Vagina (tissue), 2 donors: ENCODE measurements at places on chromosomes 7 and 10.

- no peak for DNase-seq
Measured at GRCh38 chr7:116162254-116162653, 48.1 kb upstream of the TES start.

DNA sequence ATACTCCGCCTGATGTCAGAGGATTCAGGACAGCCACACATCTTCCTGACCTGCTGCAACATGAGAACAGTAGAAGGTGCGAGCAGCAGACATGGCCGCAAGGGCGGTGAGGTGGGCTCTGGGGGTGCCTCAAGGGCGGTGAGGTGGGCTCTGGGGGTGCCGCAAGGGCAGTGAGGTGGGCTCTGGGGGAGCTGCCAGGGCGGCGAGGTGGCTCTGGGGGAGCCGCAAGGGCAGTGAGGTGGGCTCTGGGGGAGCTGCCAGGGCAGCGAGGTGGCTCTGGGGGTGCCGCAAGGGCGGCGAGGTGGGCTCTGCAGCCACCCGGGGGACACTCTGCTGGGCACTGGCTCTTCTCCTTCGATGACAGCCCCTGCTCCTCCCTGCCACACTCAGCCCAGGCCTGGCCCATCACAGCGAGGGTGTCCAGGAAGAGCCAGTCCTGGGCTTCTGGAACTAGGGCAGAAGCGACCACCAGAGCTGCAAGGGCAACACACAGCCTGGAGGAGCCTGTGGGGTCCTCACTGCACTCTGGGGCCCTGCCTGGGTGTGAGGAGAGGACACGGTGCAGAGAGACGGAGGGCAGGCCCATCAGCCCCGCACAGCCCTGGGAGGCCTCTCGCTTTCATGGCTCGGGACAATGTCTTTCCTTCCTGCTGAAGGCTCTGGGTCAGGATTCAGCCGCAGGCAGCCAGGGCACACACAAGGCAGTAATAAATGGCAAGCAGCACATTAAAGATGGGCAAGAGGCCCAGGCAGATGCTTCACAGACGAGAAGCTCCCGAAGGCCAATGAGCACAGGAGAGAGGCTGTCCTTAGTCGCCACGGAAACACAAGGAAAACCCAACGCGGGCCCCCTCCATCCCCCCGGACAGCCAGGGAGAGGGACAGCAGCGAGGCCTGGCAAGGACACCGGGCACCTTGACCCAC, 42.5 kb downstream of the STK32C start:
- DNase-seq, result no peak

GRCh38 chr7:44380831-44381493, 55.6 kb upstream of the CAMK2B start:
- DNase-seq, result peak; percentile 74

GRCh38 chr10:30705101-30705624, 75.6 kb upstream of the LYZL2 start:
- no peak for DNase-seq

GRCh38 chr10:91190876-91191583, 29.4 kb upstream of the PCGF5 start:
- DNase-seq, result no peak

GRCh38 chr10:132549371-132549770, 11.8 kb downstream of the INPP5A start:
- DNase-seq, result no peak

DNA sequence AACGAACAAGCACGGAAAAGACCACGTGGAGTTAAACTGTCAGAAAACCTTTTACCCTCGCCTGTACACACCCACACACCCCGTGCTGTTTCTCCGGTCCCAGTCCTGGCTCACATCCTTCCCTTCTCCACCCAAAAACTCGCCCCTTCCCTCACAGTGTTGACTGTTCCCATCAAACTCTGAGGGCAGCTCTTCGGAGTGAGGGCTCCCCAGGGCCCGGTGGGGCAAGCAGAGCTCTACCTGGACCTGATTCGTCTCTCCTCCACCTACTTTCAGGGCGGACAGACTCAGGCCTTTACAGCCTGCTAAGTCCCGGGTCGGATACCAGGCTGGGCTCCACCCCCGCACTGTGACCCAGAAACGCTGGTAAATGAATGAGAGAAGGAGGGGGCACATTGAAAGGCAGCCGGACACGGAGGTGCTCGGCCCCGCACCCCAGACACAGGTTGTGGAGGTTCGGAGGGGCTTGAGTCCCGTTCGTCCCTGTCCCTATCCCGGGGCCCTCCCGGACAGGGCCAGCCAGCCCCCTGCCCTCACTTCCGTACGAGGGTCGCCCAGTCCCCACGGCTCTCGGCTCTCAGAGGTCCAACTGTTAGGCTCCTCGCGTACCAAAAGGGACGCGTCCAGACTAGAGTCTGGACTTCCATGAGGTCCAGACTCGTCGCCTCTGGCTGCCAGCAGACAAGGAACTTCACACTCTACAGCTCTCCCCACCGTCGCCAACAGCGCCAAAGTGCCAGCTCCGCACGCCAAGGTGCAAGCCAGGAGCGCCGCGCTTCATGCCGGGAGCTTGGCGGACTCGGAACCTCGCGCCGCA, 31.7 kb upstream of the ASL start:
- DNase-seq, result no peak

DNA sequence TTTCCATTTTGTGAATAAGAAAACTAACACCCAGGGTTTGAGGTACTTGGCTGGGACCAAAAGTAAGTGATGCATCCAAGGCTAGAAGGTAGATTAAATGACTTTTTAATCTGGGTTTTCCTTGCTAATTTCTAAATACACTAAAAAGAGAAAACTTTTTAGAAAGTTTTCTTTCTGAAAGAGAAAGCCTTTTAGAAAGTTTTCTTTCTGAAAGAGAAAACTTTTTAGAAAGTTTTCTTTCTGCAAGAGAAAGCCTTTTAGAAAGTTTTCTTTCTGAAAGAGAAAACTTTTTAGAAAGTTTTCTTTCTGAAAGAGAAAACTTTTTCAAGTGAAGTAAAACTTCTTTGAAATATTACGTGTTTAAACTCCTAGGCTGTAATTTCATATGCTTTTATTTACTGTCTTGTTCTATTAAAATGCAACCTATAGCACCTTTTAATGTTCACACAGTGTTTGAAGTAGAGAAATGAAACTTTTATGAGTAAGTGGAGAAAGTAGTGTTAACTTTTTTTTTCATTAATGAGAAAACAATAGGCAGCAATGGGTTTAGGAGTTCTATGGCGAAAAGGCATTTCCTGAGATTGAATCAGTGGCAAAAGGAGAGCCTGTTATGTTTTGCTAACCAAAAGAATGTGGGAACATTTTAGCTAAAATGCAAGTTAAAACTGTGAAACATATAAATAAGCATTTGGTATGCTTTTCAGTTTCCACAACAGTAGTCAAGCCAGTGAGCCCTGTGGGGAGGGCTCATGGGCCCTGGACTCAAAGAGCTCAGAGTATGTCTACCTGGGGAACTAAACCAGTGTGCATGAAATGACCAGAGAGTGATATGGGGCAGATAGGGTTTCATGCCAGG, 103.7 kb downstream of the RBM20 start:
- DNase-seq, result no peak

GRCh38 chr7:7585241-7585928, 18.7 kb downstream of the MIOS start:
- no peak for DNase-seq

DNA sequence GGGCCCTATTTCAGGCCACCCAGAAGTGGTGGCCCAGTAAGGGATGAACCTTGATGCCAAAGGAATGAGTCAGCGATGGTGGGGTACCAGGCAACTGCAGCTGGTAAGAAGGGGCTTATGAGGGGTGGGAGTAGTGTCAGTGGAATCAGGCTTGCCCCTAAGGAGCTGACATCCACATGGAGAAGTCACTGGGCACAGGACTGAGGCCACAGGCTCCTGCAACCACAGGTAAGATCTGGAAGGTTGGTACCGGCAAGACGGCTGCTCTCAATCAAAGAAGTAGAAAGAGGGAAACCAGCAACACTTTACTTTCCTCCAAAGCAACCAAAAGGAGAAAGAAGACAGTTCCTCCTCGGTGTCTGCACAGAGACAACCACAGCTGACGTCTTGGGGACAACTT, 2.5 kb downstream of the GCK start:
- no peak for DNase-seq

DNA sequence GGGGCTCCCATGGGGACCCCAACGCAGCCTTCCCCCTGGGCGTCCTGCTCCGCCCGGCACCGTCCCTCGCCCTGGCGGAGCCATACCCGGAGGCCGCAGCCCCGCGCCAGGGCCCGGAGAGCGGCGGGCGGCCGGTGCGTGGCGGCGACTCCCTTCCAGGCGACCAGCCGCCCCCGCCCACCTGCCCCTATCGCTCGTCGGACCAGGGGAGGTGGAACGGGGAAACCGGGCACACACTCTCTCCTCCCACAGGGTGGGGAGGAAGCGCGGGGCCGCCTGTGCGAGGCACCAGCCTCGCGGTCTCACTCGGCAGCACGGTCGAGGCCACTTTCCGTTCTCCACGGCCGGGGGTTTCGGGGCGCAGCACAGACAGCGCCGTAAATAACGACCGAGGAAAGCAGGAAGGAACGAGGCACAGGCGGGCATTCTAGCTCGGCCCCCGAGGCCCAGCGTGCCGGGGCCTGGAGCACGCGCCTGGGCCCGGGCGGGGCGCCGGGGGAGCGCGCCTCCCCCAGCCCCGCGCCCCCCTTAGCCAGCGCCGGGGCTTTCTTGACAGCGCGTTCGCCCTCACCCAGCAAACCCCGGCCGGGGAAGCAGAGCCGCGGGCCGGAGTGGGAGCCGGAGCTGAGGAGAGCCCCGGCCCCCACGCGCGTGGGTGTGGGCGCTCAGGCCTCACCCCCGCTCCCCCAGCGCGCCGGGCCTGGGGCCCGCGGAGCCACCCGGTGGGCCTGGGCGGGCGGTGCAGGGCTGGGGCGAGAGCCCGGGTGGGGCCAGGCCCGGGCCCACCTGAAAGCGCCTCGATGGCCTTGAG, 936 bp downstream of the IGF2BP3 start:
- DNase-seq, result no peak

DNA sequence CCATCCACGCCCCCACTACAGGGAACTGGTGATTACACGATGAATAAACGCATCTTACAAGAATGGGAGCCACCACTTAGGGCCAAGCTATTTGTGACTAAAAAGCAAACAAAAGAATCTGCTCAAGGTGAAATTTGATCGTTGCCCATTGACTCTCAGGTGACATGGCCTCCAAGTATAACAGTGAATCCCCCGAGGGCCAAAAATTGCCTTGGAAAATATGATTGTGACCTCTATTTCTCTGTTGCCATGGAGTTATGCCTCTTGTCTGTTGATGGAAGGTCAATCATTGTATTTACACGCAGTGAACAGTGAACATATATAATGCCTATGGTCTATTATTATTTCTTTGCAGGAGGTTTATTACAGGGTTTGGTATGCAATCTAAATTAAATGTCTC, 282.3 kb downstream of the KLF6 start:
- DNase-seq, result no peak
